ENCODE measurements at places on chromosomes 2 and 18.

DNA sequence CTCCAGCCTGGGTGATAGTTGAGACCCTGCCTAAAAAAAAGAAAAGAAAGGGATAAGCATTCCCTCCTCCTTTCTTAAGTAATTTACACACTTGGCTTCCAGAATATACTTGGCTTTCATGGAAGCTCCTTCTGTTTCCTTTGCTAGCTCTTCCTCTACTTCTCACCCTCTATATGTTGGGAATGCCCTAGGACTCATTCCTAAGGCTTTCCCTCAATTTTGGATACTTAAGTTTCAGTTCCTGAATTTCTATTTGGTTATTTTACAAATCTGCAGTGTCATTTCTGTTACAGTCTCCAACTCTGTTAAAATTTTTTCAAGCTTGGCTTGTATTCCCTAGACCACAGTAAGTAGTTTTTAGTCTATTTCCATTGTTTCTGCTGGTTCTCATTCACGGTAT lies 23.6 kb downstream of the SP3 start:
- DNase-seq, result no peak

DNA sequence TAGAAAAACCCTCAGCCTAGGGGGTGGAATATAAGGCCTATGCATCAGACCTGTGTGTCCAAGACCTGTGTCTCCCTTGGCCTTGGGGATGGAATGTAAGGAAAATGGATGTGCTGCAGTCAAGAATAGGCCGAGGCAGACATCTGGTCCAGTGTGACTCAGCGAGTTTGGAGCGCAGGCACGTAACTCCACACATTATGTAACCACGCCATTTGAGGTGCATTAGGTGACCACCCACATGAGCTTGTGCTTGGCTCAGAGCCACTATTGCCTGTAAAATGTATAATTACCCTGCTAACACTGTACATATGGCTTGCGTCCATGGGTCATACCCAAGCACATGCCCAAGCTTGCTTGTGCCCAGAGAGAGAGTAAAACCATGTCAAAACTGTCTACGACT lies 580.9 kb upstream of the HNMT start:
- DNase-seq, result no peak

DNA sequence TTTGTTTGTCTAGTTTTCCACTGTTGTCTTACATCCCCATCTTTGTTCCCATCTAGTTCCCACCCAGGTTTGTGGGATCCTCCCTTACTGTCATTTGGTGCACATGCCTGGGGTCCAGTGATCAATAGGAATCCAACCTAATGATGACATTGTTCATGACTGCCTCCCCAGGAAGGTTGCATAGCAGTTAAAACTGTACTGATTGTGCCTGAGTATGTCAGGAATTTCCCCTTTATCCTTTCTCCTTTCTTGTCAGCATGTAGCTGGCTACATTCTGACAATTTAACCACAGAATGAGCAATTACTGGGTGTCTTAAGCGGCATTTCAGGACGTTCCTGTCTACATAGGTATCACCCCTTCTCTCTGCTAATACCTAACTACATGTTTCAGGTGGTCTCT lies 653.0 kb downstream of the CNTNAP5 start:
- DNase-seq, result no peak

- no peak for DNase-seq
Observed at GRCh38 chr18:59274533-59274928, 1.3 kb upstream of the RAX start.

DNA sequence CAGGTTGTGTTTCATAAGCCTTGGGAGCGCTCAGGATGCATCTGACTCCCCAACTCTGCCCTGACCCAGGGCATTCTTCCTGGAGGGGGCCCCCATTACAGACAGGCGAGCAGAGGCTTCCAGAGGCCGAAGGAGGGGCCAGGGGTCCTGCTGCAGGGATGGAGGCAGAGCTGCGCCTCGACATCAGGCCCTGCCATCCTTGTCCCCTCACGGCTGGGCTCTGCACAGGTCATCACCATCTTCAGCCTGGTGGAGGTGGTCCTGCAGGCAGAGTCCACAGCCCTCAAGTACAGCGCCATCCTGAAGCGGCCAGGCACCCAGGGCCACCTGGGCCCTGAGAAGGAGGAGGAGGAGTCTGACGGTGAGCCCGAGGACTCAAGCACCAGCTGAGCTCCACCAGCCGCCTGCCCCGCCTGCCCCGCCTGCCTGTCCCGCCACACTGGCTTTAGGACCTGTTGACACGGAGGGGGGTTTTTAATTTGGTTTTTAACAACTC lies 42.3 kb upstream of the ALPP start:
- no peak for DNase-seq

DNA sequence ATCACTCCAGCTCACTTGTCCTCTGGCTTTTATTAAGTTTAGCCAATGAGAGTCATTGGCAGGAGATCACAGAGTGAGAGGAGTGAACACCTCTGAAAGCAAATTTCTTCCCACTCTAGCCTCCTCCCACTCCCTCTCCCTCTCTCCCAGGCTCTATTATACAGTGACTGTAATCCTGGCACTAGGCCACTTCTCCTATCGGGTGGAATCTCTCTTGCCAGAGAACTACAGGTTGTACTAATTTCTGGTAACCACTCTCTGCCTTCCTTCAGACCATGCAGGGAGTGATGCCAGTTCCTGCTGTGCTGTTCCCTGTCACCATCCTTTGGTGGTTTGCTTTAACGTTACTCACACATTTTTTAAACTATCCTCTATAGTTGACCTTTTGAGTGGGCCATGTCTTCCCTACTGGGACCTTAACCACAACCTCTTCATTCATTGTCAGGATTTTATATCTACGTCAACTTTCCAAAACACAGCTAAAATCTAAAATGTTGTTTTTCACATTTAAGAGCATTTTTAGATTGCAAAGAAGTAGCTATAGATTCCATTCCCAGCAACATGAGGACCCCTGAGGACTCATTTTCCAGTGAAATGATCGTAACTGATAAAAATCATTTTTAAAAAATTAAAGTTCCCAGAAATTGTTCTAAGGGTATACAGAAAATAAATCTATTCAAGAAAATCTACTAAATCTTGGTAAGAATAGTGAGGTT lies 217.1 kb downstream of the MREG start:
- no peak for DNase-seq

DNA sequence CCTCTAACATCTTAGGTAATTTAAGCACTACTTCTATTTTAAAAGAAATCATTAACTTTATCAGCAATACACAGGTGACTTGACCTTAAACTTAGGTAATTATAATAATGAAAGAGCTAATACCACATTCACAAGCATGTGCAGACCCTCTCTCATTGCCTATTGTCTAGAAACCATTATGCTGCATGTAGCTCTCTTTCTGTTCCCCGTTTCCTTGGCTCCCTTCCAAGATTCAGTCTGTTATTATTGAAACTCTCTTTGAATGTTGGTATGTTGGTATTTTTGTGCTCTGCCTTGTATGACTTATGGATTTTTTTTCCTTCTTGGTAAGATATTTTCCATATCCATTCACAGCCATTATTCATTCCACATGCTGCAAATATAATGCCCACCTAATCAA lies 201.2 kb downstream of the CDCA7 start:
- DNase-seq, result no peak

GRCh38 chr18:55927831-55928230 lies 339.8 kb upstream of the TCF4 start:
- DNase-seq, result no peak

DNA sequence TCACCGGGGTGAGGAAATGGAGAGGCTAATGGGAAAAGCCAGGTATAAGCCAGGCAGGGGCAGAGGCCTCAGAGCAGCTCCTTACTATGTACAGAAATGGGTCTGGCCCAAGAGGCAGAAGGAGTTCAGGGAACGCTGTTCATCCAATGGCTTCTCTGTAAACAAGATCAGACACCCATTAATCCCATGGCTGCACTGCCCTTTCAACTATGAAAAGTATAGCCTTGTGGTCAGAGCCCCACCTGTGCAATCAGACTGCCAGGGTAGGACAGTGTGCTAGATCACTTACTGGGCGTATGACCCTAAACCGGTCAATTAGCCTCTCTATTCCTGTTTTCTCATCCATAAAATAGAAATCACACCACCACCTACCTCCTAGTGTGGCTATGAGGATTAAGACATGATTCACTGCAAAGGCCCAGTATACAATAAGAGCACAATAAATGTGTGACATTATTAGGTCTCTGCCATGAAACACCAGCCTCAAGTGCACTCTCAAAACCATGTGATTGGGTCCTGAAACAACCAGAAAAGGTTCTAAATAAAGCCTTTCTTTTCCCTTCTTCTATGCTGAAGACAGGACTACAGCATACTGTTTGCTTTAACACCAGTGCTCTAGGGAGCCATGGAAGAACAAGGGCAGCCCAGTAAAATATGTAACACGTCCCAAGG lies 4.4 kb downstream of the ANKRD44 start:
- no peak for DNase-seq

DNA sequence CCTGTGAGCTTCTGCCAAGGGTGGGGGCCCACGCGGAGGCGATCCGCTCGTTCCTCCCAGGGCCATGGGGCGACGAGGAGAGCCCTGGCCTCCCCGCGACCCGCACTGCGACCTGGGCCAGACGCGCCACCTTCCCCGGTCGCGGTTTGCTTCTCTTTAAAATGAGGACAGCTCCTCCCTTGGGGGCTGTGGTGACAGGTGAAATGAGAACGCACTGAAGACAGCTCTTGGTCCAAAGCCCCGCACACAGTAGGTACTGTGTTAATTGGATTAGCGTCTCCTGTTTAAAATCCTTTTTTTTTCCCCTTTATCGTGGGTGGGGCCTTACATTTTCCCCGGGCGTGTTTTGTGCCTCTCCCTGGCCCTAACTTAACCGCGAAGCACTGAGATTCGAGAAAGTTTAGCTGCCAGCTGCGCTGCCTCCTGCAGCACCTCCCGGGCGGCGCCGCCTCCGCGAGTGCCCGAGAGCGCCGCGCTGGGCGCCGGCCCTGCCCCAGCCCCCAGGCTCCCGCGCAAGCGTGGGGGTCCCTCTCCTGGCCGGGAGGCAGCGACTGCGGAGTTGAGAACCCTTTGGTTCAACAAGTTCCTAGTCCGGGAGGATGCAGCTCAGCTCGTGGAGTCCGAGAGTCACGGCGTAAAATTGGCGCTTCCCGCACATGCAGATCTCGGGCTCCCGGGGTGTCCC lies 1.1 kb downstream of the HPCAL1 start:
- peak; percentile 75 for DNase-seq

DNA sequence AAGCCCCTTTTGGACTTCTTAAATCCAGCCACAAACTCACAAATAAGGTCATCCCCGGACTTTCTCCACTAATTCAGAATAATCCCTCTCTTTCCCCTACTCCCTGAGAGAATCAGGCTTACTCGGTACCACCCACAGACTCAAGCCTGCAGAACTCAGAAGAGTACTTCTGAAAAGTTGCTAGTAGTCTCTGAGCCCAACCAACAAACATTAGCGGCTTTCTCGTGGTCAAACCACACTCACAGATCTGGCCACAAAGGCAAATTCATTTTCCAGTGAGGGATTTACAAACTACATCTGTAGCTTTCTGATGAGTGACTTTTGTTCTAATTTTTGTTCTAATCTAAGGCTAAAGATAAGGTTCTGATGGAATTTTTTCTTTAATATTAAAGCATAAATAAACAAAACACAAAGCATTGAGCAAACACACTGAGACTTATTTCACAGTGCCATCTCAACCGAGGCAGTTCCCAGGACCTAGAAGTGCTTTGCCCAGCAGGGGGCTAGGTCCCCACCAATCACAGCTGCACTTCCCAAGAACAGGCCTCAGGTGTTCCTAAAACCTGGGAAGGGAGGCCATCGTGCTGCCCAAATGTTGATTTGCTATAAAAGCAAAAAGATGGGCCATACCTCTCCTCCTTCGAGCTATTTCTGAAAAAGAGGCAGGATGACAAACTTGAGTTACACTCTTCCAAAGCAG lies 110.7 kb downstream of the COLEC12 start:
- no peak for DNase-seq

- no peak for DNase-seq
Observed at GRCh38 chr2:32611366-32611765, 16.5 kb upstream of the TTC27 start.

DNA sequence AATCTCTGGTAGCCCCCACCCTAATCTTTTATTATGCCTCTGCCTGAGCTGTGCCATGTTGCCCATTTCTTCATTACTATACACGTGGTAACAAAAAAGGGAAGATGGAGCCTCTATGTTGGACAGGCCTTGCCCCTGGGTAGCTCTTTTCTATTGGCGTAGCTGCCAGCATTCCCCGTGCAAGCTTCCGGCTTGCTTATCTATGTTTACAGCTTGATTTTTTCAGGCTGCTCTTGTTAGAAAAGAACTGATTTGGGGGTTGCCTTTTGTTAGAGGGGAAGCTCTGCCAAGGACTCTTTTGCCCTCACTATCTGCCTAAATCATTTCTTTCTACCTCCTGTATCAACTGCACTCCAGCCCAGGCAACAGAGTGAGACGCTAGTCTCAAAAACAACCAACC lies 45.5 kb upstream of the ZSWIM2 start:
- no peak for DNase-seq

DNA sequence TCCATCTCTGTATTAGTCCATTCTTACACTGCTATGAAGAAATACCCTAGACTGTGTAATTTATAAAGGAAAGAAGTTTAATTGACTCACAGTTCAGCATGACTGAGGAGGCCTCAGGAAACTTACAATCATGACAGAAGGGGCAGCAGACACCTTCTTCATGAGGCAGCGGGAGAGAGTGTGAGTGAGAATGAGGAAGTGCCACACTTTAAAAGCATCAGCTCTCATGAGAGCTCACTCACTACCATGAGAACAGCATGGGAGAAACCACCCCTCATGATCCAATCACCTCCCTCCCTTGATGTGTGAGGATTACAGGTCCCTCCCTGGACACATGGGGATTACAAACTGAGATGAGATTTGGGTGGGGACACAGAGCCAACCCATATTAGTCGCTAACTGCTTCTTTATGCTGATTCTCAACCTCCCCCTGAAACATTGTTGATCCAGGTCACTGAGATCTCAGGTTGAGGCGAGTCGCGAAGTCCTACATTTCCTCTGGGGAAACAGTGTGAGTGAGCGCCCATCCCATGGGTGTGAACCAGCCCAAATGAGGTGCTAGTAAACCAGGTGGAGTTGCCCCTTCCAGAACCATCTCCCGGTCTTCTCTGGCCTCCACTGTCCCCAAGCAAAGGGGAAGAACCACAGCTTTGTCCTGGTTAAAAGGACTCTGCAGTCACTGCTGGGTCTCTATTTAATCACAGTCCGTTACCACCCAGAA lies 123.8 kb downstream of the CAPN13 start:
- no peak for DNase-seq

GRCh38 chr2:37306024-37306423 lies 18.6 kb downstream of the PRKD3 start:
- DNase-seq, result no peak

DNA sequence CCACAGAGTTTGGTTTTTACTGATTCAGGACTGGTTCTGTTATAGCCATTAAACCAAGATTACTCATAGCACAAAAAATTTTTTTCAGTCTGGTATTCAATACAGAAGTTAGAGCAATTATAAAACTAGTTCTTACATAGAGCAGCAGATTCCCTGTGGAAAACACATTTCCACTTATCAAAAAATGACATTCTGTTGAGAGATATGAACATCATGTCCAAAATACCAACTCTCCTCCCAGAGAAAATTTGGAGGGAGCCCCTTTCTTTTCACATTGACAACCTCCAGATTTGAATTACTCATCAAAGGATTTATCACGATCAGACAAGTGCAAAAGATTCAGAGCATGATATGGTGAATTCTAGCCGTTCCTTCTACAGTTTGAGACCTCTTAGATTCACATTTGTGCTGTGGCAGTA lies 126.8 kb upstream of the SERPINE2 start:
- no peak for DNase-seq

GRCh38 chr2:97701851-97702465 lies 11.4 kb upstream of the ZAP70 start:
- no peak for DNase-seq
